ENCODE measurements at places on chromosomes 2 and 18.

- DNase-seq = no peak
These were observed 289.0 kb downstream of the RNF144A start for GRCh38 chr2:7206111-7206810.

- DNase-seq = no peak
These were observed 14.4 kb upstream of the PIK3C3 start for GRCh38 chr18:41940506-41941215.

DNA sequence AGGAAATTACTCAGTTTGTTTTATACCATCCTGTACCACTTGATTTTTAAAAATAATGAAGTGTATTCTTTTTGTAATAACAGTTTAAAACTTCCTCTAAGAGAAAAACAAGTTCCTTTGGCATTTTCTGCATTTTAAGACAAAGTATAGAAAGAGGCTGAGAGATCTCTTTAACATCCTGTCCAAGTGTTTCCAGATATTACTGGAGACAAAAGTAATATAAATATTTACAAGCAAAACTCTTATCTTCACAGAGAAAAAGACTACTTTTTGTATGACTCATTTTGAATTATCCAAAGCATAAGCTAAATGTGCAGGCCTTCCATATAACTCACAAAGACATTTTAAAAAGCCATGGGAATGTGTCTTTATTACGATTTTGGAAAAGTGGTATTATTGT is 221.1 kb downstream of the RDH14 start:
- DNase-seq = no peak

DNA sequence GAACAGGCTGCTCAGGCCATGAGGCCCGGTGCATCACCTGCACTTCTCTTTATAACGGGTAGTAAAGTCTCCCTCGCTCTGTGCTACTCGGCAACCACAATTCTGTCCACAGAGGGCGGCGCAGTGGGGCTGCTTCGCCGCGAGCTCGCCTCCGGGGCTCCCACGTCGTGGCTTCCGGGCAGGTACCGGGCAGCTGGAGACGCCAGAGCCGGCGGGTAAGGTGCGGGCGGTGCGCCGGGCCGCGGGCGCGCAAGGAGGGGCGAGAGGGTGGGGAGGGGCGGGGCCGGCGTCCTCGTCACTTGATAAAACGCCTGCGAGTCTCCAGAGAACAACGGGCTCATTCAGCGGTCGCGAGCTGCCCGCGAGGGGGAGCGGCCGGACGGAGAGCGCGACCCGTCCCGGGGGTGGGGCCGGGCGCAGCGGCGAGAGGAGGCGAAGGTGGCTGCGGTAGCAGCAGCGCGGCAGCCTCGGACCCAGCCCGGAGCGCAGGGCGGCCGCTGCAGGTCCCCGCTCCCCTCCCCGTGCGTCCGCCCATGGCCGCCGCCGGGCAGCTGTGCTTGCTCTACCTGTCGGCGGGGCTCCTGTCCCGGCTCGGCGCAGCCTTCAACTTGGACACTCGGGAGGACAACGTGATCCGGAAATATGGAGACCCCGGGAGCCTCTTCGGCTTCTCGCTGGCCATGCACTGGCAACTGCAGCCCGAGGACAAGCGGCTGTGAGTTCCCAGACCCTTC is at the start of gene ITGA6:
TSS of gene ITGA6 (plus strand) at position 331 of the 734 bp plus-strand sequence.
- DNase-seq = peak; percentile 84

DNA sequence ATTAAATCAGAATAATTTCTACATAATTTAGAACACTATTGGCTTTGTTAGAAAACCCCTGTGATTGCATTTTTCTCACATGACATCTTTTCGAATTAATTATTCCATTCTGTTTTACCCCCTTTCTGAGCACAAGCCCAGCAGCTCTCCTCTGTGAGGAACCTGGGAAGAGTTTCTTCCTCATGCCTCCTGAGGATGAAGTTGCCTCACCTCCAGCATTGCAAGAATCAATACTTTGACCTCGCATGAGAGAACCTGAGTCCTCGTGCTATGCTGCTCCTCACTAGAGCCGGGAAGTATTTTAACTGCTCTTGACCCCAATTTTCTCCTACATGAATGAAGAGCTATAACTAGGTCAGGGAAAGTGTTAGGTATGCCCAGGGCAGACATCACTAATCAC is 77.1 kb upstream of the RAPH1 start:
- no peak for DNase-seq

DNA sequence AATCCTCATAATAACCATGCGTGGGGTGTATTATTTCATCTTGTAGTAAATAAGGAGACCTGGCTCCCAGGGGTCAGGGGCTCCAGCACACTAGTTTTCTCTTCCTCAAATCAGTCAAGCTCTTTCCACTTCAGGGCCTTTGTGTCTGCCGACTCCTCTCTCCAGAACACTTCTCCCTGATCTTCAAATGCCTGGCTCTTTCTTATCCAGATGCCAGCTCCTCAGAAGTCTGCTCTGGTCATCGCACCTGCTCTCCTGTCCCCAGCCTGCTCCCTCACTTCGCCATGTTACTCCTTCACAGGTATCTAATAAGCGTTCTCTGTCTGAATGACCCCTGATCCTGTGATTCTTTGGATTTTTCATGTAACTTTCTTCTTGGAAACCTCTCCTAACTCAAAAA is 62.0 kb downstream of the GYPC start:
- no peak for DNase-seq
